ENCODE measurements at places on chromosomes 4 and X.
A peak's percentile ranks its signal among the peaks of the same experiment; 100 is the strongest.

GRCh38 chr4:122003335-122003734 is 51.5 kb upstream of the TRPC3 start:
- peak; percentile 28 for DNase-seq

GRCh38 chrX:97494756-97495372 is 611.2 kb downstream of the RPA4 start:
- no peak for DNase-seq

GRCh38 chr4:39931441-39931901 is 46.2 kb downstream of the PDS5A start:
- DNase-seq, result no peak

DNA sequence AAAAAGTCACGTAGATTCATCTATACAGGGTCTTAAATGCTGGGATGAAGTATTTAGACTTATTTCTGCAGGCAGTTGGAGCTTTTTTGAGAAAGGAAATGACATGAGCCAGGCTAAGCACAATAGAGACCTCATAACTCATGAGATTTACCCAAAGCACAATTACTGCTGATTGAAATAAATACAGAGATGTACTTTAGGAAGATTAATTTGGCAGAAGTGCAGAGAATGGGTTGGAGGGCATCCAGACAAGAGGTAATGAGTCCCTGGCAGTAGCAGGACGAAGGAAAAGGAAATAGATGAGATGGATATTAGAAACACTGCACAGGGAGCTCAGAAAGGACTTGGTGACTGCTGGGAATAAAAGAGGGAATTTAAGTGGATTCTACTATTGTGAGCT is 129.1 kb downstream of the SHROOM4 start:
- no peak for DNase-seq

DNA sequence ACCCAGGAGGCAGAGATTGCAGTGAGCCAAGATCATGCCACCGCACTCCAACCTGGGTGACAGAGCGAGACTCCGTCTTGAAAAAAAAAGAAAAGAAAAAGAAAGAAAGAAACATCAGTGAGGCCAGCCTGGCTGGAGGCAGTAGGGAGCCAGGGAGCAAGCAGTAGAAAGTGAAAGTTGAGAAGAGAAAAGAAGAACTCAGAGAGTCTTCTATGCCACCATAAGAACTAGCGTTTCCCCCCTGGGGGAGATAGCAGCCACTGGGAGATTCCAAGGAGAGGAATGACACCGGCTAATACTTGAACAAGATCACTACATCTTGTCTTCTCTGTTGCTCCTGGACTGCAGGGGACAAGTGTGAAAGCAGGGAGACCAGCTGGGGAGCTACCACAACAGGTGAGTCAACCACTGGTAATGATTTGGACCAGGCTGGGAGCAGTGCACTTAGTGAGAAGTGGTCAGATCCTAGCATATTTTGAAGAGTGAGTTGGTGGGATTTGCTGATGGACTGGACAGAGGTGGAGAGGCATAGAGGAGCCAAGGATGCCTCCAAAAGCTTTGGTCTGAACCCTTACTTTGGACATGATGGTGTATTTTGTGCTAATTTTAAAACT is 33.4 kb downstream of the SLC2A9 start:
- DNase-seq, result no peak

DNA sequence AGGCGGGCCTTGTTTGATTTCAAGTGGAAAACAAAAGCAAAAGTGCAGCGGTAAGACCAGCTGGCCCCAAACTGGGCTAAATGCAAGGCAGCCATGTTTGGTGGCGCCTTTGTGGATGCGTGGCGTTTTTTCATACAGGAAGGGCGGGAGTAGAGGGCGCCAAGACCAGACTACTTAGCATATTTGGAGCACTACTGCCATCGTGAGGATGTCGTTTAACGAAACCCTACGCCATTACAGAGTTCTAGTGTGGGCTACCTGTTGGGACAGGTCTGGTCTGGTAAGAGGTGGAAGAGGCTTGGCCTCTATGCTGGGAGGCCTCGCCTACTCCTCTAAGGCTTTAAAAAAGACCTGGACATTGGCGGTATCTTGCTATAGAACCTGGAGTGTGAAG is 230.7 kb upstream of the STK26 start:
- DNase-seq, result no peak

GRCh38 chr4:38273407-38273806 is 313.2 kb downstream of the PTTG2 start:
- DNase-seq, result no peak

Data from stimulated activated CD4-positive, alpha-beta T cell treated with anti-CD3 and anti-CD28 coated beads, Interleukin-1b, Interleukin-23, amount 100 ng/mL, for 48 hours (primary cell).